Occipital lobe (tissue), 3 donors: ENCODE measurements at places on chromosomes 7 and 10. TPM values are rescaled to one million over a fixed set of nuclear protein-coding genes. Genes with fewer than 3 reads are reported as not detected.

Gene WDR86
- 50.2 TPM for total RNA-seq

Gene GDF10
- 3.1 TPM for total RNA-seq

Gene CREB5
- total RNA-seq: 8.0 TPM

Gene PLOD3
- total RNA-seq: 10.5 TPM

Gene NSUN6
- 42.3 TPM for total RNA-seq

Gene PDZD7
- 4.5 TPM for total RNA-seq

Gene XRCC2
- total RNA-seq: 2.0 TPM

Gene TAS2R40
- not detected for total RNA-seq

Gene ERVW-1
- not detected for total RNA-seq

Gene ANKRD2
- not detected for total RNA-seq

Gene PKD2L1
- total RNA-seq: 0.62 TPM

Gene KLF14
- total RNA-seq: not detected

Gene TAS2R41
- not detected for total RNA-seq

Gene GRIFIN
- total RNA-seq: not detected

Gene MYL10
- total RNA-seq: not detected

Gene SSBP1
- 79.9 TPM for total RNA-seq
